Sciatic nerve (tissue), 2 donors: ENCODE measurements at places on chromosomes 2 and 18. TPM values are rescaled to one million over a fixed set of nuclear protein-coding genes. Genes with fewer than 3 reads are reported as not detected.
A peak's percentile ranks its signal among the peaks of the same experiment; 100 is the strongest.

HJURP gene
- 0.71 TPM for total RNA-seq

GRCh38 chr2:168602846-168603401 is 146.9 kb downstream of the CERS6 start:
- no peak for DNase-seq

GRCh38 chr2:27990030-27990590 is 99.6 kb downstream of the BABAM2 start:
- no peak for DNase-seq

RGPD4 gene
- total RNA-seq: 0.40 TPM

GRCh38 chr2:199085261-199085660 is 372.5 kb downstream of the SATB2 start:
- DNase-seq: no peak

- peak; percentile 40 for DNase-seq
Observed at GRCh38 chr18:79938196-79938595, 13.3 kb downstream of the SLC66A2 start.

- DNase-seq: no peak
Observed at GRCh38 chr2:160282063-160282580, 82.0 kb upstream of the ITGB6 start.

DNA sequence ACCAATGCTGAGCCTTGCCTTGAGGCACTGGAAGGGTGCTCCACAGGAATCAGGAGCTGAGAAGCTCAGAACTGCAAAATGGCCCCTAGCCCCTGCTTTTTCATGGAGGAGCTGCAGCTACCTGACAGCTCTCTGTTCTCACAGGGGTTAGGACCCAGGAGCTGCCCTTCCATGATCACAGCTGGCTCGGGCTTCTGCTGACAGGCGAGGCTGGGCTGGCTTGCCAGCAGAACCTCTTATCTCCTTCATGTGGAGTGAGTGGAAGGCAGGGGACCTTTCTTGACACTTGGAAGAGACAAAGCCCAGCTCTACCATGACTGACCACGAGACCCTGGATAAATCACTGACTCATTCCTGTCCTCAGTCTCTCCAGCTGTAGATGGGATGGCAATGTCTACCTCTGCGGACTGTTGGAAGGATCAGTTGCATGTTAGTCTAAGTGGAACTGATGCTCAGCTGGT is 113.4 kb downstream of the CAPN13 start:
- DNase-seq: no peak

DNA sequence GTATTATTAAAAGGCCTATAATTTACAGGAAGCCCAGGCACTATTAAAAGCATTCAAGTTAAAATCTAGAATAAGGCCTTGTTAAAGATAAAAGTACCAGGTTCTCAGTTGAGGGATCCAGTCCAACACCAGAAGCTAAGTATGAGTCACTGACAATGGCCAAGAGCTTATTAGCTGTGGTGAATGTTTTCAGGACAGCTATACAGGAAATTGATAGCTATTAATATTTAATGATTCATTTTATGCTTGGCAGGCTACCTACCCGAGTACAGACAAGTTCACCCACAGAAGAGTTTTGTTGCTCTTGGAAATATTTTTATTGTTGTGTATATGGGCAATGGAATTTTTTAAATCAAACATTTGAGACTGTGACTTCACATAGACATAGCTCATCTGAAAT is 729.6 kb upstream of the ZNF804A start:
- DNase-seq: no peak

SCYGR8 gene
- total RNA-seq: not detected

- DNase-seq: no peak
Observed at GRCh38 chr18:63004466-63005089, 289.2 kb downstream of the PHLPP1 start.

- peak; percentile 26 for DNase-seq
Observed at GRCh38 chr2:8452979-8453903, 228.6 kb upstream of the ID2 start.

GRCh38 chr2:47068981-47069627 is 86.0 kb downstream of the STPG4 start:
- DNase-seq: no peak

MDH1B gene
- 1.9 TPM for total RNA-seq

DNA sequence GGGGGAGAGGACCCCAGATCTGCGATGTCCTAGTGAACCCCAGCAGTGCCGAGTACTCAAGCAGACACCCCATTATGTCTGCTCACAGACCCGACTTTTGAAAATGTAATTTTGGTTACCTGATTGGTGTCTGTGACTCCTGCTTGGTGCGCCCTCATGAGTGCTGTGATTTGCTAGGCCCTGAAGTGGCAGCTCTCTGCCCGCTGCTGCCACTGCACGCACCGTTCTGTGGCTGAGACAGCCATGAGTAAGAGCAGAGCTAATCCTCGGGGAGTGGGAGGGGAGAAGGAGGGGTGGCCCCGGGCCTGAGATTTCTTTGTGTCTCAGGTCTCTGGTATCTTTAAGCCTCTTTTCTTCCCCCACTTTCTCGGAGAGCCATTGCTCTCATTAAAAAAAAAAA is 18.2 kb downstream of the FHOD3 start:
- DNase-seq: no peak

DNA sequence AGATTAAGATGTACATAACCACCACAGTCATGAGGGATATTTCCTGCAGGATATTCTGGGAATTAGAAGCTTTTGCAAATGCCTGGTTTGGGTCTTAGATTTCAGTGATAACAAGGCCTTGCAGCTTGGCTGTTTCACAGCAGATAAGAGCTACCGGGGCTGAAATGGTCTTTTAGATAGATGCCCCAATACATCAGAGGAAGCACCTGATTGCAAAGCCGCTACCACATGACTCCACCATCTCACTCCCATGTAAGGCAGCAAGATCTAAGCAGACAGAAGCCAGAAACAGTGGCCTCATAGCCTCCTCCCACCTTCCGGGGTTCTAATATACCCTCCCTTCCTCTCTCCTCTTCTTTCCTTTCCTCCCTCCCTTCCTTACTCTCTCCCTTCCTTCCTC is 31.1 kb upstream of the EPG5 start:
- DNase-seq: no peak

ELOA2 gene
- total RNA-seq: not detected

DNA sequence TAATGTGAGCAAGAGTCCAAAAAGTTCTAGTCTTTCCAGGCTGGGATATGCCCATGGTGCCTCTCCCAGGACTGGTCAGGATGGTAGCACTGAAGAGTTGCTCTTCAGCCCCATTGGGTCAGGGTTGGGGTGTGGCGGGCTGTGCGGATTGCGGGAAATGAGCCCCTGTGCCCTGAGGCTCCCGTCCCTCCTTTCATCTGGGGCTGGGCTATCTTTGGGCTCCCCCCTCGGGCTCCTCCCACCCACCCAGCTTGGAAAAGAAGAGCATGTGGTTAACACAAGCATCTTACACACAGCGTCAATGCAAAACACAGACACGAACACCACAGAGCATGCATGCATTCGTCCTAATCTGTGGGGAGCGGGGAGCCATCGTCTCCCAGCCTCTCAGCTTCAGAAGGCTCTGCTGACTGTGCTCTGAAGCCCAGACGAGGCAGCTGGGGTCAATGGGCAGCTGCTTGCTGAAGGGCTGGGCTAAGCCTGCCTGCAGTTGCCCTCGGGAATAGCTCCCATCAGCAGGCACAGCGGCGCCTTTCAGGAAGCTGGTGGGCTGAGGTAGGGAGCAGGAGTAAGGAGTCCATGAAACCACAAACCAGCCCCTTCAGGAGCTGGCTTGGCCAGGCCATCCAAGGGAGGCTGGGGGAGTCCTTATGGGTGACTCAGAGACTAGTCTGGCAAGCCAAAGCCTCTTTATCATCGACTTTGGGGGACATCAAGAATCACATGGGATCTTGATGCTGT is 112.9 kb downstream of the CLIP4 start:
- DNase-seq: no peak

GRCh38 chr2:209624192-209624938 is 147.3 kb upstream of the UNC80 start:
- no peak for DNase-seq

APOB gene
- total RNA-seq: 2.9 TPM

DNA sequence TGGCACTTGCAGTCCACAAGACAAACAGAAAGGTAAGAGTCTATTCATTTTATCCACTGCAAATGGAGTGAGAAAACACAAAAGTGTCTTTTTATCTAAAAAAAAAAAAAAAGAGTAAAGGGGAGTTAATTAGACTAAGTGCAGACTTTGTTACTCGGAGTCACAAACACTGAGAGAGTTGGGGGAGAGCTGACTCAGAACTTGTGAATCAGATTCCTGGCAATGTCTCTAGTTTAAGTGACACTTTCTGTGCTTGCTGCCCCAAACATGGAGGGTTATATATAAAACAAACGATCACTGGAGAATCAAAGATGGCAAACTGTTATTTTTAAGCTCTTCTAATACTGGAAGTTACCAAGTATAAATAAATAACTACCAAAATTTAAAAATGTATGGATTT is 505.8 kb upstream of the NRP2 start:
- no peak for DNase-seq

SNRPD1 gene
- 28.2 TPM for total RNA-seq
